Stimulated activated CD8-positive, alpha-beta memory T cell treated with anti-CD3 and anti-CD28 coated beads, Interleukin-2, amount 100 ng/mL, for 1 hour (primary cell): ENCODE measurements at places on chromosomes 6 and 20.

DNA sequence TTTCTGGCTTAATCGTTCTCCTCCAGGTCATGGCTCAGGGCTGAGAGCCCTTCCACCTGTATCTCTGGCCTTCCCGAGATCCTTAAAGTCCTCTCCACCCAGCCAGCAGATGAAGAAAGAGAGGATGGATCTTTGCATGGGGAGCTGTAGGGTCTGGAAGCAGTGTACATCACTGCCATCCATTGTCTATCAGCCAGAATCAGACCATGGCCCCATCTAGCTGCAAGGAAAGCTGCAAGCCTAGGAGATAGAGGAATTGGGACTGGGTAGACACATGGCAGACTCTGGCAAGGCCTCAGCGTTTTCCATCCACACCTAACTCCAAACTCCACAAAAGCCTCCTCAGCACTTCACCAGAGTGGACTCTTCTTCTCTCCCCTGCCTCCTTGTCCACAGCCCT, 113.8 kb upstream of the MAFB start:
- DNase-seq = no peak

DNA sequence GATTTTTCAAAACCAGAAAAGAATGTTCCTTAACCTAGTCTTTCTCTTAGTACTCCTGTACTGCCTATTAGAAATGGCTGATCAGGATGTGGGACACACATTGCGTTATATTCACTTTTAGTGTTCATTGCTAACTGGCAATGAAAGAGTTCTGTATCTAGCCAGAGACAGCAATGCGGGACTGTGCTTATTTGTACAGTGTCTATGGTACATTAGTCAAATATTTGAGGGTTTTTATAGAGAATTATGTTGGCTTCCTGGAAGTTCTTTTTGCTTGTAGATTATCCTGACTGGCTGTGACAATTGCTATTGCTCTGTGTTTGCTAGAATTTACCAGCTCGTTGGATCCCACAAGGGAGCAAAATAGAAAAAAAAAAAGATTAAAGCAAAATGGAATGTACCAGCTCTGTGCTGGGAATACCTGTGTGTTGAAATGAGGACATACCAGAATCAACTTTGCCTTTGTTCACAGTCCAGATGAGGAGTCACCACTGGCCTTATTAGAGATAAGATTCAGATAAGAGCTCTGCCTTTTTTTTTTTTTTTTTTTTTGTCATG, 22.4 kb upstream of the IFNGR1 start:
- no peak for DNase-seq

- DNase-seq = no peak
These were observed 229.7 kb upstream of the MARCKS start for GRCh38 chr6:113627480-113627879.

- peak; percentile 22 for DNase-seq
These were observed 74.0 kb downstream of the SSR1 start for GRCh38 chr6:7238900-7239589.

DNA sequence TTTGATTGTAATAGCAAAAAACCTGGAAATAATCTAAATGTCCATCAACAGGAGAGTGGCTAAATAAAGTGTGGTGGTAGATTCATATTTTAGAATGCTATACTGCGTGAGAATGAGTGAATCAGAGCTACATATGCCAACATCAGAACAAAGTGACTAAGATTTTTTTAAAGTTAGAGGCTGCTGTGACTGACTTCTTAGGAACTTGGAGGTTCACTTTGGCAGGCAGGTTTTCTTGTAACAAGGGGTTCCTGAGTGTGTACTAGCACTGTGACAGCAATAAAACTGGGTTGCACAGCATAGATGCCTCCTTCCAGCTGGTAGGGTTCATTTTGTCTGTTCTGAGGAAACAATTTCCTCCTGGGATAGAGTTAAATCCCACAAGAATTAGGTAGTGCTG, 75.3 kb upstream of the ENPP5 start:
- DNase-seq = no peak

DNA sequence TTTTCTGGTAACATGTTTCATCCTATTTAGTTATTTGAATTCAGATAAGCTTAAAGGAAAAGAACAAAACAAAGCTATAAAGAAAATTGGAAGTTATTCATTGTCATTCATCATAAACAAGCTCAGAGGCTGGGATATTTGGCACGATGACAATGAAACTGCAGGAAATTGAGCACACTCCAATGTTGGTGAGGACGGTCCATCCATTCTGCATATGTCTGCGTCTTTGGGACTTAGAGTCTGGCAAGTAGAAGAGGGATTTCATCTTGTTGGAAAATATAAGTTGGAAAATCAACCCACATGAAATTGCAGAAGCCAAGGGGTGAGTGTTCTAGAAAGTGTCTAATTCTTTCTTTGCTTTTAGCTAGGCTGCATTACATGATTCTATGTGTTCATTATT, 78.4 kb downstream of the HDGFL1 start:
- DNase-seq = no peak

- no peak for DNase-seq
These were observed 28.4 kb upstream of the LY86 start for GRCh38 chr6:6559994-6560570.

GRCh38 chr6:169701311-169701953, 397 bp downstream of the WDR27 start:
- no peak for DNase-seq

- DNase-seq = peak; percentile 9
These were observed 39.2 kb downstream of the DYNLT1 start for GRCh38 chr6:158605266-158605878.

DNA sequence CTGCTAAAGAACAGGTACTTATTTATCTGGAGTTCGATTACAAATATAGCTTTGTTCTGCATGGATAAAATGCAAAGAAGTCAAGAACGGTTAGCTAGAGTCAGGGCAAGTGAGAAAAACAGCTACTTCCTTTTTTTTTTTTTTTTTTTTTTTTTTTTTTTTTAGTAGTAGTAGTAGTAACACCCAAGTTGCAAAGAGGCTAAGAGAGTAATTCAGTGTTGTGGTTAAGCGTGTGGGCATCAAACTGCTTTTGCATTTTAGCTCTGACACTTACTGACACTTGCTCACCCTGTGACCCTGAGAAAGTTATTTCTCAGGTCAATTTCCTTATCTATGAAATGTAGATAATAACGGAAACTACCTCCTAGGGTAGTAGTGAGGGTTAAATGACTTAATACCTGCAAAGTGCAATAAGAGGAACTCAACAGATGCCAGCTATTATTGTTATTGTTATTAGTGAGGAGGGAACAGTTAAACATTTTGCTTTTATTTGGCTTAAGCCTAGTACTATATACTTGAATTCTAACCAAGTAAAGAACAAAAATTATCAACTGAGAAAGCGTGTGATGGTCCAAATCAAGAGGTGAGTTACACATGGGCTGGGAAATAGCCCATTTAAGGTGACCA, 86.7 kb upstream of the BACH2 start:
- no peak for DNase-seq

- DNase-seq = no peak
These were observed 193.7 kb downstream of the GJA10 start for GRCh38 chr6:90088009-90088408.

DNA sequence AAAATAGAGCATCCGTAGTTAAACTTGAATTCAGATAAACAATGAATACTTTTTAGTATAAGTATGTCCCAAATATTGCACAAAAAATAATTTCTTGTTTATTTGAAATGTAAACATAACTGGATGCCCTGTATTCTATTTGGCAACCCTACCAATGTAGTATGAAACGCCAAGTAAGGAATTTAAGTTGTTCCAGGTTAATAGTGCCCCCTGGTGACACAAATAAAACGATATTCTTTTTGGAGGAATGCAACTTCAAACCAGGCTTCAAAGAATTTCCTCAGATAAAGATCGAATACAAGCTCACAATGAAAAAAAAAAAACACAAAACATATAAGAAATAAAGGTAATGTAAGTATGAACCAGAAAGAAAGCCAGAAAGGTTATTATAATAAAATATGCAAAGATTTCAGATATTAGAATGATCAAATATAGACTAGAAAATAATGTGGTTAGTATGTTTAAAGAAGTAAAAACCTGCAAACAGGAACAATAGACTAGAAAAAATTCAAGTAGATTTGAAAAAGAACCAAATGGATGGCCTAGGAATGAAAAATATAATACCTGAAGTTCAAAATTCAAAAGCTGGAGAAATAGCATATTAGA, 18.4 kb upstream of the AKAP7 start:
- DNase-seq = no peak

GRCh38 chr6:3391902-3392458, 64.9 kb downstream of the SLC22A23 start:
- no peak for DNase-seq

DNA sequence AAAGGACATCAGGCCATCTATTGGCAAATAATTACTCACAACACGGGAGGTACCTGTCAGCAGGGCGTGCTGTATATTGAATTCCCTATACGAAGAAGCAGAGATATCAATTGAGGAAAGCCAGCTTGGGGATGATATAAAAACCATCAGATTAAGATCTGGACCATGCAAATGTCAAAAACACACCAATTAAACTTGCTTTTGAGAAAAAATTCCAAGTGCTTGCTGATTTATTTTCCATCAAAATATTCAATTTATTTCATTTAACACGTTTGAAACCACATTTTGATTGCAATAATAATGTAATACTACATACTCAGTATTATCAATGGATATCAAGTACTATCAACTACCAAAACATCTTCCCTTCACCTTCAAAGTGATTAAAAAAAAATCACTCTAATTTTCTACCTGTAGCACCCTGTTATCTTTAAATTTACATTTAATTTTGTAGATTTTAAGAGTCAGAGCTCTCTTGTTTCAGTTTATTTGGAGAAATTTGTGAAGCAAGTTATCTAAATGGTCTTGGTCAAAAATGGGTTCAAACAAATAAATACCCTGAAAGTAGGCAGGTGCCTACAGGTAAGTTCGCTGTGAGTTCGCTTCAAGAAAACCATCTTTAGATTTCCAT, 6.8 kb upstream of the TBX18 start:
- no peak for DNase-seq

- no peak for DNase-seq
These were observed 110.1 kb upstream of the HS3ST5 start for GRCh38 chr6:114452785-114453401.

- DNase-seq = no peak
These were observed 44.5 kb downstream of the RBM38 start for GRCh38 chr20:57435498-57436222.

DNA sequence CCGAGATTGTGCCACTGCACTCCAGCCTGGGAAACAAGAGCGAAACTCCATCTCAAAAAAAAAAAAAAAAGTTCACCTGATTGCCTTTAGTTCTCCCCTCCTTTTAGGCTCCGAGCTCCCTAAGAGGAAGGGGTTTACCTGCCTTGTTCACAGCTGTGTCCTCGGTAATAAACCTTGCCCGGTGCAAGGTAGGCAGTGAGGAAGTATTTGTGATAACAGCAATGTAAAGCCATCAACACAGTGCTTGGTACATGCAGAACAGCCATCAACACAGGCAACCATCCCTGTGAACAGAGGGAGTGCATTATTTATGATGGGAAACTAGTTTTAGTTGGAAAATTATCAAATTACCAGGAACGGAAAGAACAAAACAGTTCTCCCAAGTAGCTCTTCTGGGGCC, 1.8 kb upstream of the SPO11 start:
- no peak for DNase-seq

DNA sequence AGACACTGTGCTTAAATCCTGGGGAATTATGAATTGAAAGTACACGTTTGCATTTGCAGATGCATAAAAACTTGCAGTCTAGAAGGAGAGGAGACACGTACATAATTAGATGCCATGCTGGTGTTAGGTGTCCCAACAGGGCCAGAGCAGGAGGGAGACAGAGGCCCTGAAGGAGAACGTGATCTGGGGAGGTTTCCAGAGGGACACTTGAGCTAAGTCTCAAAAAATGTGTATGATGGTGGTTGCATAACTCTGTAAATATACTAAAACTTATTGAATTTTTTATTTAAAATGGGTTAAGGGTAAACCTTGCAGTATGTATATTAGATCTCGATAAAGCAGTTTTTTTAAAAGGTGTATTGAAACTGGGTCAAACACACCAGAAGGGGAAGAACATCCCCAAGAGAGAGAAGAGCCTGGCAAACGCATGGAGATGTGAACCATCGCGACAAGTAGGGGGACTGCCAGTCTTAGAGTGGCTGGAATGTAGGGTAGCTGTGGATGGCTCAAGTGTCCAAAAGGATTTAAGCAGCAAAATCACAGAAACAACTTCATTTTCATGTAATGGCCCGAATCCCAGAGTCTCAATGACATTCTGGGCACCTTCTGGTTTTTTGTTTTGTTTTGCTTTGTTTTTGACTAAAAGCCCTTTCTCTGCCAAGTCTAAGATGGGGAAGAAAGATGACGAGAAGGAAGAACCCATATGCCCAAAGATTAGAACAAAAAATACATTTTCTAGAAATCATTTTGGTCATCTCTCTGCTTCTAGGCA, 15.3 kb downstream of the TRAF3IP2 start:
- DNase-seq = no peak

- DNase-seq = no peak
These were observed 136.4 kb downstream of the UST start for GRCh38 chr6:148883270-148883669.

DNA sequence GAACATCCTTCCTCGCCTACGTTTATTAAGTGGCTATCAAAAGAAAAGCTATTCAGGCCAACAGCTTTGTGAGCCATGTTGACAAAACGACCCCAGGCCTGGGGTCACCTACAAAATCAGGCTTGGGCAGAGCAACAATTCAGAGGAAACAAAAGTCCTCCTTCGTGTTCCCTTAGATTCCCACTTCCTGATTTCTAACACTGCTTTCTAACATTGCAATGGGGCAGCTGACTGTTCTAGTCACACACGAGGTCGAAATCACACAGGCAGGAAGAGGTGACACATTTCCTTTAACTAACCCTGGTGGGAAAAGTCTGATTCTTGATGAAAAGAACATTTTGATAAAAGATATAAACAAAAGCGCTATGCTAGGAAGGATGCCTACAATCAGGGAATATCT, 31.9 kb downstream of the WDR27 start:
- no peak for DNase-seq

GRCh38 chr6:75206576-75207342, 906 bp upstream of the COL12A1 start:
- DNase-seq = no peak

- no peak for DNase-seq
These were observed 322.8 kb downstream of the FARS2 start for GRCh38 chr6:5584078-5584482.

GRCh38 chr6:11688425-11688709, 90.2 kb downstream of the ADTRP start:
- no peak for DNase-seq

DNA sequence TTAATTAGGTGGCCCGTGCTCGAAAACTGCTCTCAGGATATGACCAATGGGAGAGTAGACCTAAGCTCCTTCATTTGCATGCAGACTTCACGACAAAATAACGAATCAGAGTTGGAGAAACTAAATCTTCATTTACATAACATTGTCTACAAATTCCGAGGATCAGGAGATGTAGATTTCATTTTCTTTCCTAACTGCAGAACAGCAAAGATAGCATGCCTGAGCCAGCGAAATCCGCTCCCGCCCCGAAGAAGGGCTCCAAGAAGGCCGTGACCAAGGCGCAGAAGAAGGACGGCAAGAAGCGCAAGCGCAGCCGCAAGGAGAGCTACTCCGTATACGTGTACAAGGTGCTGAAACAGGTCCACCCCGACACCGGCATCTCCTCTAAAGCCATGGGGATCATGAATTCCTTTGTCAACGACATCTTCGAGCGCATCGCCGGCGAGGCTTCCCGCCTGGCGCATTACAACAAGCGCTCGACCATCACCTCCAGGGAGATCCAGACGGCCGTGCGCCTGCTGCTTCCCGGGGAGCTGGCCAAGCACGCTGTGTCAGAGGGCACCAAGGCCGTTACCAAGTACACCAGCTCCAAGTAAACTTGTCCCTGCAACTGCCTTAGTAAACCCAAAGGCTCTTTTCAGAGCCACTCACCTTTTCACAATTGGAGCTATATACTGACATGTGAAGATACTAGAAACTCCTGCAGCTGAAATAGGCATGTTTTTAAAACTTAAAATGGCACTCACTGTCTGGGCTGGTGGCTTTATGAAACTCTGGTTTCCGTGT, 96.5 kb downstream of the HFE start:
- DNase-seq = no peak
